ENCODE measurements at places on chromosomes 13 and 19.

DNA sequence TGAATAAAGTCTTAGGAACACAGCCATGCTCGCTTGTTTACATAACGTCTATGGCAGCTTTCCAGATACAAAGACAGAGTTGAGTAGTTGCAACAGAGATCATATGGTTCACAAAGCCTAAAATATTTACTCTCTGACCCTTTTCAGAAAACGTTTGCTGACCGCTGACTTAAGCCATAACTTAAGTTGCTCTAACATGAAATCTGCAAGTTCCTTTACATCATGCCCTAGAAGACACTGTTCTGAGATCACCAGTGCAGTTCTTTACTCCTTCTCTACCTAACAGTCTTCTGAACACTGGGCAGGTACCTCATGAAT, 166.4 kb downstream of the DCLK1 start:
- H3K27ac ChIP-seq: no peak overlapping the region
- no peaks in the 10 kb centered on the region for H3K4me1 ChIP-seq
- no peaks in the 10 kb centered on the region for H3K27me3 ChIP-seq
- H3K36me3 ChIP-seq: no peaks in the 10 kb centered on the region
- H3K4me3 ChIP-seq: no peak overlapping the region

DNA sequence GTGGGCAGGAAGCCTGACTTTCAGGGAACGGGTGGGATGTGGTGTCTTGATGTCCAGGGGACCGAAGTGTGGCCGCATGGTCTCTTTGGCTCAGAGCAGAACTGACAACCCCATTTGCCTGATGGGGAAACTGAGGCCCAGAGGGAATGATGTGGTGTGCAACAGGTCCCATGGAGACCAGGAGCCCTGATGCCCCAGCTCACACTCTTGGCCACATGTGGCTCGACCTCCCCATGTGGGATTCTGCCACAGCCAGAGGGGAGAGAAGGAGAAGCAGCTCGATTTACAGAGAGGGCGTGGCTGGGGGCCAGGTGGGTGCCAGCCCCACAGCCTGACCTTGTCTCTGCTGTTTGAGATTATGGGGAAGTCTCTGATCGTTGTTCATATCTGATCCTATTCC, 128.1 kb downstream of the TEX29 start:
- H3K27me3 ChIP-seq: no peaks in the 10 kb centered on the region
- no peak overlapping the region for H3K27ac ChIP-seq
- no peaks in the 10 kb centered on the region for H3K36me3 ChIP-seq
- no peak for DNase-seq
- no peaks in the 10 kb centered on the region for H3K4me1 ChIP-seq

GRCh38 chr13:37870895-37871550, 1.5 kb upstream of the TRPC4 start:
- H3K4me3 ChIP-seq: no peak overlapping the region
- H3K27ac ChIP-seq: no peak overlapping the region
- no peaks in the 10 kb centered on the region for H3K4me1 ChIP-seq

DNA sequence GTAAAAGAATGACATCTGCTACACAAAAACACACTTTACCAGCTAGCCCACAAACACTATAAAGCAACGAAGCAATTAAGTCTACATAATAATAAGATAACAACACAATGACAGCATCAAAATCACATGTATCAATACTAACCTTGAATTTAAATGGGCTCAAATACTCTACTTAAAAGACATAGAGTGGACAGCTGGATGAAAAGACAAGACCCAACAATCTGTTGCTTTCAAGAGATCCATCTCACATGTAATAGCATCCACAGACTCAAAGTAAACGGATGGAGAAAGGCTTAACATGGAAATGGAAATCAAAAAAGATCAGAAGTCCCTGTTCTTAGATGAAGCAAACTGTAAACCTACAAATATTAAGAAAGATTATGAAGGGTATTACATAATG, 2175.9 kb downstream of the PCDH9 start:
- H3K4me1 ChIP-seq: no peaks in the 10 kb centered on the region
- no peaks in the 10 kb centered on the region for H3K36me3 ChIP-seq
- no peaks in the 10 kb centered on the region for H3K27me3 ChIP-seq
- no peak overlapping the region for H3K27ac ChIP-seq
- no peak for DNase-seq
- H3K4me3 ChIP-seq: no peak overlapping the region

DNA sequence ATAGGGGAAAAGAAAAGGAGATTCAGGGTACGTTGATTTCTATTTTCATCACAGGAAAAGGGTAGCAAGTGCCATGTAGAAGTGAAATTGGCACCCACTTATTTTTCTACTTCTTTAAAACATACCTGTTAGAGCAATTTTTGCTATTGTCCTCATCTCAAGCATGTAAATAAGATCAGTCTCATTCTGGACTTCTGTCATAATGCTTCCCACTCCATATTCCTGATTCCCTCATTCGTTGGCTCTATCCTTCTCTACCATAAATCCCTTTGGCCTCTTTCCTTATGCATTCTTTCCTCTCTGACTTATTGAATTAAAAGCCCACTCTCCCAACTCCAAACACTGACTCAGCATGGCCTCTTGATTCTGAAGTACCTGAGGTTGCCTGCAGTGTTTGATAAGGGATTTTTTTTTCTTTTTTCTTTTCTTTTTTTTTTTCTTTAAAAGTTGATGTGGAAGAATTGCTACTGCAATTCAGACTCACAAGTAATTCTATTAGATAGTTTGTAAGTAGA, 465.7 kb downstream of the SLITRK6 start:
- DNase-seq: no peak
- no peaks in the 10 kb centered on the region for H3K27me3 ChIP-seq
- no peak overlapping the region for H3K4me3 ChIP-seq
- H3K36me3 ChIP-seq: no peaks in the 10 kb centered on the region
- H3K27ac ChIP-seq: no peak overlapping the region

GRCh38 chr13:108629181-108629752, at the start of gene MYO16:
Gene MYO16, plus strand, starts transcription at chr13:108629611. Its CDS starts 234 bp downstream, at chr13:108629845.
- H3K4me1 ChIP-seq: no peaks in the 10 kb centered on the region
- DNase-seq: no peak
- no peak within 1 kb of the TSS for H3K4me3 ChIP-seq
- no peaks in the 10 kb centered on the region for H3K36me3 ChIP-seq
- no peak within 1 kb of the TSS for H3K27ac ChIP-seq

- no peak overlapping the region for H3K4me3 ChIP-seq
- H3K36me3 ChIP-seq: no peaks in the 10 kb centered on the region
- no peaks in the 10 kb centered on the region for H3K27me3 ChIP-seq
- H3K4me1 ChIP-seq: no peaks in the 10 kb centered on the region
- DNase-seq: no peak
These were observed 471.4 kb downstream of the KLF12 start for GRCh38 chr13:73662833-73663232.

- no peaks in the 10 kb centered on the region for H3K36me3 ChIP-seq
- DNase-seq: no peak
- no peaks in the 10 kb centered on the region for H3K4me1 ChIP-seq
- H3K27ac ChIP-seq: no peak overlapping the region
These were observed 58.4 kb downstream of the CYSLTR2 start for GRCh38 chr13:48712141-48712540.

DNA sequence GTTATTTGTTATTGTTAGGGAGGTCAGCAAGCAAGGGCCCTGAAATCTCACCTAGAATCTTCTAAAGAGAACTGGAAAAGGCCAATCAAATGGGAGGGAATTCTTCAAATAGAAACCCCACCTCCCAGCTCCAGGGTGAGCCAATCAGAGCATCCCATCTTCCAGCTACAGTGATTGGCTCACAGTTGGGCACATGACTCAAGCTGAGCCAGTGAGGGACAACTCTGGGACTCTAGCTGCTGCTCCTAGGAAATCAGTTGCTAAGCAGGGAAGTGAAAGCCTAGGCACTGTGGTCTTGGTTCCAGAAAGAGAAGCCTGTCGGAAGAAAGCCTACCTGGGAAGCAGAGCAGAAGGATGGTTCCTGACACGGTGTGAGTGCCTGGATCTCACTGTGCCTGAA, 13.4 kb downstream of the TM6SF2 start:
- H3K27me3 ChIP-seq: peaks cover 6% of the 10 kb centered on the region
- no peaks in the 10 kb centered on the region for H3K36me3 ChIP-seq
- no peak overlapping the region for H3K4me3 ChIP-seq
- no peaks in the 10 kb centered on the region for H3K4me1 ChIP-seq

DNA sequence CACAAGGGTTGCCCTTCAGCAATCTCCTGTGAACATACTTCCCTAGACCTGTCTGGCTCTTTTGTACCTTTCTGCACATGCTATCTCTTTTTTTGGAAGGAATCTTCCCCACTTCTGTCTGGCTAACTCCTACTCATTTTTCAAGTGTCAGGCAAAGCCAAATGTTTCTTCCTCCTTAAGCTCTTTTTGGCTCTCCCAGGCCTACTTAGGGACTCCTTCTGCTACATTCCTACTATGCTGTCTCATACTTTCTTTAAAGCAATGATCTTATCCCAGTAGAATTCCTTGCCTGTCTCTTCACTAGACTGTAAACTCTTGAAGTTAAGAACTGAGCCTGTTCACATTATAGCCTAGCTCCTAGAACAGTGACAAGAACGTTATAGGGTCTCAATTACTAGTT, 114.9 kb upstream of the WASF3 start:
- H3K4me3 ChIP-seq: no peak overlapping the region
- no peak overlapping the region for H3K27ac ChIP-seq
- DNase-seq: no peak
- no peaks in the 10 kb centered on the region for H3K27me3 ChIP-seq
- no peaks in the 10 kb centered on the region for H3K36me3 ChIP-seq

- no peaks in the 10 kb centered on the region for H3K4me1 ChIP-seq
- H3K36me3 ChIP-seq: no peaks in the 10 kb centered on the region
- no peak overlapping the region for H3K27ac ChIP-seq
- H3K27me3 ChIP-seq: peaks cover 4% of the 10 kb centered on the region
- no peak overlapping the region for H3K4me3 ChIP-seq
These were observed 8.5 kb downstream of the SOX21 start for GRCh38 chr13:94703721-94704314.

- H3K4me1 ChIP-seq: peaks cover 8% of the 10 kb centered on the region
- no peak overlapping the region for H3K27ac ChIP-seq
- H3K4me3 ChIP-seq: no peak overlapping the region
These were observed 747.4 kb downstream of the UQCRFS1 start for GRCh38 chr19:28465371-28466086.

DNA sequence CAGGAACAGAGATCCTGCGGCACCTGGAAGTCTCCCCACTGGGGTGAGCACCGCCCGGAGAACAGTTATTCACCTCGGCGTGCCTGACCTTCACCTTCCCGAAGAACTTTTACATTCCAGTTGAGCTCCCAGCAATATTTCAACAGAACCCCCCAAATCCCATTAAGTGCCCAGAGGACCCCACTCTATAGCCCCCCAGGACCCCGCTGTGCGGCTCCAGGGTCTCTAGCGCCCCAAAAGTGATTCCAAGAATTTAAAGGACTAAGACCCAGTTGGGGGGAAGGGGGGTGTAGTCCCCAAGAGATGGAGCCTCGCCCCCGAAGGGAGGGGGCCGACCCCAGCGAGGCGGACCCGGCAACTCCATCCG, 480 bp downstream of the GPR108 start:
- no peak for DNase-seq
- H3K4me3 ChIP-seq: peak overlapping the region; percentile 87
- no peaks in the 10 kb centered on the region for H3K36me3 ChIP-seq
- H3K27me3 ChIP-seq: no peaks in the 10 kb centered on the region
- H3K27ac ChIP-seq: peak overlapping the region; percentile 86

GRCh38 chr13:21333186-21333585, 125.9 kb downstream of the ZDHHC20 start:
- no peaks in the 10 kb centered on the region for H3K27me3 ChIP-seq
- H3K4me1 ChIP-seq: no peaks in the 10 kb centered on the region
- no peak for DNase-seq
- H3K27ac ChIP-seq: no peak overlapping the region
- H3K36me3 ChIP-seq: no peaks in the 10 kb centered on the region

- H3K4me1 ChIP-seq: no peaks in the 10 kb centered on the region
- H3K27ac ChIP-seq: no peak overlapping the region
- no peaks in the 10 kb centered on the region for H3K36me3 ChIP-seq
- H3K4me3 ChIP-seq: no peak overlapping the region
These were observed 43.3 kb upstream of the GPC6 start for GRCh38 chr13:93183302-93183701.

Measured in naive thymus-derived CD4-positive, alpha-beta T cell (primary cell).